Fibroblast of skin of scalp (primary cell): ENCODE measurements at places on chromosomes 4 and X.

GRCh38 chr4:112889619-112890527, 159.6 kb upstream of the ANK2 start:
- DNase-seq: peak; percentile 89

GRCh38 chr4:73867783-73868182, 1.4 kb upstream of the CXCL1 start:
- no peak for DNase-seq

GRCh38 chr4:81743731-81744435, 272.2 kb upstream of the RASGEF1B start:
- DNase-seq: no peak

DNA sequence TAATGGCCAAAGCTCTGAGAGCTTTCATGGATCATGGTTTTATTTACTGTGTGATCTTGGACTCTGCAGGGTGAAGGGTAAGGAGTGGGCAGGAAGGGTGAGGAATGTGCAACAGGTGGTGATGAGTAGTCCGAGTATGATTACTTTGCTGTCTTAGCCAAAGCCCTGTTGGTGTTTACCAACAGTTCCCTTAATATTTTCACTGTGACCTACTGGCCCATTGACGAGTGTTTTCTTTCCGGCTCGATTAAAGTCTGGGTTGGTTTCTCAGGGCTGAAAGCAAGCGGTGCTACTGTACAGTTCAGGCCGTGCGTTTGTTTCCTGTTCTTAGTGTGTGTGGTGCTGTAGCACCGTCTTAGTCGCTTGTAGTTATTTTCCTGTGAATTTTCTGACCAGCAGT, 2.6 kb downstream of the ARHGAP24 start:
- no peak for DNase-seq

- DNase-seq: no peak
These were observed 332.9 kb downstream of the PPP3CA start for GRCh38 chr4:101014417-101014816.

DNA sequence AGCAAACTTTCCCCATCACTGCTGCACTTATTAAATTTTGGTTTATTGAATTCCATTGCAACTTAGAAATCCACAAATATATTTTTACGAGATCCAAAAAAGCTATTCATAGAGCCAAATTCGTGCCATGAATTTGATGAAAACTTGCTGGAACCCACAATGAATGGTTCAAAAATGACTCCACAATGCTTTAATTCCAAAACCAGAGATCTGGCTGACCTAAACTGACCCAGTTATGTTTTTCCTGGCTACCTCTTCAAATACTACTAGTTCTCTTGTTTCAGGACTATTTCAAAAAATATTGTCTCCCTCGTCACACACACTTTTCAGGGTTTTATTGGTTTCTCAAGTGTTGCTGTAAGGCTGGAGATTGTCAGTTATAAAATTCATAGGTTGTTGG, 474.8 kb downstream of the PDGFC start:
- peak; percentile 65 for DNase-seq

GRCh38 chrX:46376246-46376885, 168.9 kb downstream of the ZNF674 start:
- DNase-seq: peak; percentile 67
